ENCODE measurements at places on chromosomes 12 and 14.

- DNase-seq, result peak; percentile 44
Observed at GRCh38 chr14:70096866-70097265, 91.9 kb downstream of the SLC8A3 start.

GRCh38 chr14:102774391-102775153, 2.7 kb upstream of the TRAF3 start:
- DNase-seq, result peak; percentile 69

- DNase-seq, result no peak
Observed at GRCh38 chr14:44297437-44297836, 209.6 kb downstream of the FSCB start.

- no peak for DNase-seq
Observed at GRCh38 chr12:63907561-63907960, 63.1 kb downstream of the SRGAP1 start.

DNA sequence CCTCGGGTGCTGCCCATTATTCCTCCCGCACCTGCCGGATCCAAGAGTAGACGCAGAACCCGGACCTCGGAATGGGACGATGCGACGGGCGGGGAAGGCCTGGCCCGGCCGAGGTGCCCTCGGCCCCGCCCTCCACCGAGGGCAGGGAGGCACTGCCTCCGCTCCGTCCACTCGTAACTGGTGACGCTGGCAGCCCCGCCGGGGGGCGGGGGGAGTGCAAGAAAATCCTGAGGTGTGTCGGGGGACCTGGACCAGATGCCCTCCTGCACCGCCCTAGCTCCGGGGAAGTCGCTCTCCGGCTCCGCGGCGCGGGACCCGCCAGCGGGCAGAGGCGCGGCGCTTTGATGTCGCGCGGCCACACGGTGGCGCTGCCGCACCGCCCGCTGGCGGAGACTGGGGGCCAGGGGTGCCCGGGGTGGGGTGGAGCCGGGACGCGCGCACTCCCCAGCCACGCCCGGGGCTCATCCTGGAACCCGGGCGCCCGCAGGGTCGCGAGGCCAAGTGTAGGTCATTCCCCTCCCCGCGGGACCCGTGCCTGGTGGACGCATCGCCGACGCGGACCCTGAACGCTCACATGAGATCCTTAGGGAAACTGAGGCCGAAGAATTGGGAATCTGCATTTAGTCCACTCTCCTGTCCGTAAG, 202.8 kb downstream of the TTC8 start:
- DNase-seq, result peak; percentile 85

- no peak for DNase-seq
Observed at GRCh38 chr12:75831402-75831801, 200.2 kb downstream of the PHLDA1 start.

GRCh38 chr12:12818701-12819100, 5.6 kb downstream of the DDX47 start:
- DNase-seq, result no peak

- DNase-seq, result no peak
Observed at GRCh38 chr12:103868215-103868614, 27.2 kb upstream of the NT5DC3 start.

DNA sequence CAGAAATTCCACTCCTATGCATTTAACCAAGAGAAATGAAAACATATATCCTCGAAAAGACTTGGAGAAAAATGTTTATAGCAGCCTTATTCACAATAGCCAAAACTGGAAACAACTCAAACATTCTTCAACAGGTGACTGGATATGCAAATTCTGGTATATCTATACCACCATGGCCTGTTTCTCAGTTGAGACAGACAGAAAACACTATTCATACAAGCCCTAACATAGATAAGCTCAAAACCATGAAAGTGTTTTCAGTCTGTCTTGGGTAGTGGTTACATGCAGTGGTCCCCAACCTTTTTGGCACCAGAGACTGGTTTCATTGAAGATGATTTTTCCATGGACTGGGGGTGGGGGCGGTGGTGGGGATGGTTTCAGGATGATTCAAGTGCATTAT, 83.8 kb downstream of the SRGAP1 start:
- DNase-seq, result no peak

- no peak for DNase-seq
Observed at GRCh38 chr14:41360126-41360525, 246.6 kb upstream of the LRFN5 start.

DNA sequence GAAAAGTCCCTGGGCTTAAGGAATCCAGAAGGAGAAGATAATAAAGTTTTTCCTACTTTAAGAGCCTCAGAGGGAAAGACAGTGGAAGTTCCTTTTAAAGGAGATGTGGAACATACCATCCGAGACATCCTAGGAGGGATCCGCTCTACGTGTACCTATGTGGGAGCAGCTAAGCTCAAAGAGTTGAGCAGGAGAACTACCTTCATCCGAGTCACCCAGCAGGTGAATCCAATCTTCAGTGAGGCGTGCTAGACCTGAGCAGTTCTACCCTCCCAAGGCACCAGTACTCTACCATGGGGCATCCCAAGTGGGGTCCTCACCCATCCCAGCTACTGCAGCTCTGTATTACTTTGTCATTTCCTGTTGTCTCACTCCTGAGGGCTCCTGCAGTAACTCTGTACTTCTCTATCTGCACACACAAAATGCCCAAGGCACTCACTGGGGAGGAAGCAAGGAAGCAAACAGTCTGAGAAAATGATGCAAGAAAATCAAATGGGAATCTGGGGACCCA, 3.8 kb downstream of the TINF2 start:
- no peak for DNase-seq

- peak; percentile 91 for DNase-seq
Observed at GRCh38 chr12:57611108-57611826, at the start of gene ARHGEF25. Gene ARHGEF25 (plus strand): TSS chr12:57611435. CDS start chr12:57611895, 460 bp downstream.

- DNase-seq, result no peak
Observed at GRCh38 chr12:126156806-126157574, 1091.8 kb downstream of the AACS start.

DNA sequence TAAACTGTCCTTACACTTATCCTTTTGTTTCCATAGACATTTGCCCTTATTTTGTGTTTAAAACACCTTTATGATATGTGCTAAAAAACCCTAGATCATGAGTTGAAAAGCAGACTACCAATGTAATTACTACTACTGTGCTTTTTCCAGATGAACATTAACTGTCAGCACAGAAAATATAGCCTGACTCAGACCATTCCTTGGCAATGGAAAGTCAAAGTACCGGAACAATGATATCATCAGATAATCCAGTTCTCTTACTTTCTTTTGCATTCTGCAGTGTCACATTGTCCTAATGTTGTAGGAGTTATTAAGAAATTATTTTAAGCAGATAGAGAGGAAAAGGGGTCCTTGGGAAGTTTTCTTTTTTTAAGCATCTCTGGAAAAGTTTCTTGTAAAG, 1189.0 kb upstream of the FLRT2 start:
- DNase-seq, result no peak

DNA sequence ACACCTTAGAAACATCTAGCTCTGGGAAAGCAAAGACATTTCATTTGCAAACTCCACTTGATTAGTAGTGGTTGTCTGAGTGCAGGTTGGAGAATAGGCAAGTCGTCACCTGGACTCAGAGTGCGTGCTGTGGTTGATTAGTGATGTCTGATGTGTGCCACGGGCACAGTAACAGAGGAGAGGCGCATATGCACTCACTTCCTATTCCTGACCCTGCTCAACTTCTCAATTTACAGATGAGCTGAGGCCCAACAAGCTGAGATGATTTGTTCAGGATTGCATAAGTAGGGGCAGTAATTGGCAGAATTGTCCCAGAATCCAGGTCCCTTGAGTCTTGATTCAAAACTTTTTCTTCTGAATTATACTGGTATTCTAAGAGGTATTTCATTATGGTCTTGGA, 44.9 kb downstream of the ADCK1 start:
- no peak for DNase-seq

DNA sequence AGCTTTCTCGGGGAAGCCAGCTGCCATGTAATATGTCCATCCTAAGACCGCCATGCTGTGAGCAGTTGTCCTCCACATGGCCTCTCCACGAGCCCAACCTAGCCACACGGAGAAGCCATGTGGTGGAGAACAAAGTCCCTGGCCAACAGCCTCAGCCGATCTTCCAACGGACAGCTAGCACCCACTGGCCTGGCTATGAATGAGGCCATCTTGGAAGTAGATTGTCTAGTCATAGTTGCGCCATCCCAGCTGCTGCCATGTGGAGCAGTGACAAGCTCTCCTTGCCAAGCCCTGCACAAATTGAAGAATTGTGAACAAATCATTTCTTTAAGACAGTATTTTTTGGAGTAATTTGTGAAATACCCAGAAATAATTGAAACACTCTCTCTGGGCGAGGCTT, 49.3 kb upstream of the USP44 start:
- no peak for DNase-seq

GRCh38 chr12:8822298-8822697, at the start of gene A2ML1:
Gene A2ML1 (plus strand): TSS chr12:8822621. CDS start chr12:8822652, 31 bp downstream.
- no peak for DNase-seq

- DNase-seq, result no peak
Observed at GRCh38 chr14:68722968-68723566, 69.8 kb downstream of the ZFP36L1 start.

- DNase-seq, result no peak
Observed at GRCh38 chr12:55713721-55714120, 2.1 kb upstream of the BLOC1S1 start.

- no peak for DNase-seq
Observed at GRCh38 chr12:110935588-110935987, 15.2 kb upstream of the MYL2 start.

DNA sequence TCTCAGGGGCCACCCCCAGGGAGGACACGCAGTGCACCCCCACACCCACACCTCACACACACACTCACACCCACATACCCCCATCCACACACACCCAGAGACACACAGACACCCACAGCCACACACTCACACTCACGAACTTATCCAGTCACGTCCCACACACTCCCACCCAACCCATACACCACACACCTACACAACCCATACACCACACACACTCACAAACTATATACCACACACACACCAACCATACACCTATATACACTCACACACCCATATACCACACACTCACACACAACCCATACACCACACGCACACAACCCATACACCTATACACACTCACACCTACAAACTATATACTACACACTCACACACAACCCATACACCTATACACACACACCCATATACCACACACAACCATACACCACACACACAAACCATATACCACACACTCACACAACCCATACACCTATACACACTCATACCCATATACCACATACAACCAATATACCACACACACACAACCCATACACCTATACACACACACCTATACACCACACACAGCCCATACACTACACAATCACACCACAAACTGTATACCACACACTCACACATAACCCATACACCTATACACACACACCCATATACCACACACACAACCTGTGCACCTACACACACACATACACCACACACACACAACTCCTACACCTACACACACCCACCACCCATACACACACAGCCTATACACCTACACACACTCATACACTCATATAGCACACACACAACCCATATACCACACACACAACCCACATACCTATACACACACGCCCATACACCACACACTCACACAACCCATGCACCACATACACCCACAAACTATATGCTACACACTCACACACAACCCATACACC, 42.7 kb downstream of the TMEM121 start:
- no peak for DNase-seq

DNA sequence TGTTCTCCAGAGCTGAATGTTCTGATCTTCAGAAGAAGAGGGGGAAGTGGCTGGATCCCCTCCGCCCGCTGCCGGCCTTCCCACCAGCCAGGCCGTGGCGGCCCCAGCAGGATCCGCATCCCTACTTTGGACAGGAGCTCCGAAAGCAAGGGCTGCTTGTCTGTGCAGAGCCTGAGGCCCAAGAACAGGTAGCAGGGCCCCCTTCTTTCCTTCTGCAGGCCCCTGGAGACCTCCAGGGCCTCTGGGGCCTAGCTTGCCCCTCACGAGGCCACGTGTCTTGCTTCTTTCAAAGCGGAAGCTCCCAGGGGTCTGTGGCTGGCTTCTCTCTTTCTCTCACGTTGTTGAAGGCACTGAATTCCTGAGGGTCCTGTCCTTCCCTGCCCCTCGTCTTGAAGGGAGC, 13.2 kb downstream of the PGF start:
- no peak for DNase-seq

DNA sequence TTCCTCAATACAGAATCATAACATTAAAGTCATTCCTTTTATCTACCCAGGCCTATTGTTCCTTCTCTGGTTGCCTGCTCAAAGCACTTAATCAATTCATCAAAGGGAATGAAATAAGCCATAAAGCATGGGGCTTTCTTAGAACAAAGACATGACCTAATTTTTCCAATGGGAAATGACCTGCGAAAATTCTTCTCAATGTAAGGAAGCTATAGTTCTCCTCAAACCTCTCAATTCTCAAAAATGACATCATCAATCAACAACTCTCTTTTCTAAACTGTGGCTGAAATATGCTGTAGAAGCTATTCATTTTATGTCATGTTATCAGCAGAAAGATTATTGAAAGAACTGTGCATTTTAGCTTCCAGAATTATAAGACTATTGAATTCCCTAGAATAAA, 116.0 kb upstream of the PTPRR start:
- no peak for DNase-seq

DNA sequence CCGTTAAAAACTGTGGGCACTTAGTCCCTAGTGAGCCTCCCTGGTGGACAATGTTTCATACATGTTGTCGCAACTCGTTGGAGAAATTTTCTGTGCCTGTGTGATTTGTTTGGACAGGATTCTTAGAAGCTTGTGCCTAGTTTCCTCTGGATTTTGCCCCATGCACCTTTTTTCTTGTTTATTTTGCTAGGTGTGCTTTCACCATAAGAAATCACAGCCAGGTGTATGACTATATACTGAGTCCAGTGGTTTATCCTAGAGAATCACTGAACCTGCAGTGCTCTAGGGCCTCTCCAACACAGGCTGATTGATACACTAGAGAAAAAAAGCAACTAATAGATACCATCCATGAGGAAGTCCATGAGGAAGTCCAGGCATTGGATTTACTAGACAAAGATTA, 33.1 kb upstream of the OASL start:
- no peak for DNase-seq

DNA sequence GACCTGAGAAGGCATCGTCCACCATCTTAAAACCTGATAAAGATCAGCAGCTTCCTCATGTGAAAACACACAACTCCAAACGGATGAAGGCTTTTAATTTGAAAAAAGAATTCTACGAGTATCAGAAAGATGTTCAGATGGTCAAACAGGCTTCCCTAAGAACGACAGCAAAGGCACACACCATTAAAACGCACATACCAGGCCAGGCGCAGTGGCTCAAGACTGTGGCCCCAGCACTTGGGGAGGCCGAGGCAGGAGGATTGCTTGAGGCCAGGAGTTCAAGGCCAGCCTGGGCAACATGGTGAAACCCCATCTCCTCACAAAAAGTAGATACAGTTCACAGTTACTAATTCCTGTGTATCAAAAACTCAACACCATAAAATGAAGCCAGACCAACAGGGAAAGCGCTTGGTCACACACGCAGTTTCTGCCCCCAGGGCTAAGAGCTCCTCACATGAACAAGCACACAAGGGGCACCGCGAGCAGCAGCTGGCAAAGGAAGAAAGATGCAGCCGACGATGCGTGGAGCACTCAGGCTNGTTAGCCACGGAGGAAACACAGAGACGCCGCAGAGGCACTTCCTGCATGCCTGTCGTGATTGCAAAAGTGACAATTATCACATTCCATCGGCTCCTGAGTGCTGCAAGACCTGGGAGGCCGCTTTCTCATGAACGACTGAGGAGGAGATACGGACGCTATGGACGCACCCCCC, 78.0 kb downstream of the NOC4L start:
- no peak for DNase-seq

GRCh38 chr12:120276734-120277133, 11.2 kb upstream of the PXN start:
- DNase-seq, result no peak

GRCh38 chr14:64636208-64636979, 67.8 kb upstream of the PLEKHG3 start:
- peak; percentile 80 for DNase-seq

- DNase-seq, result no peak
Observed at GRCh38 chr12:64840949-64841717, 16.7 kb downstream of the TBC1D30 start.

Measured in HEK293T (cell line).